Activated gamma-delta T cell (primary cell): ENCODE measurements at places on chromosomes 1 and 21.

GRCh38 chr1:101652484-101652883, 344.2 kb downstream of the OLFM3 start:
- DNase-seq = no peak

- no peak for DNase-seq
Measured at GRCh38 chr1:160049101-160049500, 17.3 kb upstream of the PIGM start.

DNA sequence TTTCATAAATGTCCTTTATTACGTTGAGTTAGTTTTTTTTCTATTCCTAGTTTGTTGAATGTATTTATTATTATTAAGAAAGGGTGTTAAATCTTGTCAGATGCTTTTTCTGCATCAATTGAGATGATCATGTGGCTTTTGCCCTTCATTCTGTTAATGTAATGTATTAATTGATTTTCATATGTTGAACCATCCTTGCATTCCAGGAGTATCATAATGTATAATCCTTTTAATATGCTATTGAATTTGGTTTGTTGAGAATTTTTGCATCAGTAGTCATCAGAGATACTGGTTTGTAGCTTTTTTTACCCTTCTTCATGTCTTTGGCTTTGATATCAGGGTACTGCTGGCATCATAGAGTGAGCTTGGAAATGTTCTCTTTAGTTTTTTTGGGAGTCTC, 100.0 kb downstream of the POFUT2 start:
- DNase-seq = no peak

DNA sequence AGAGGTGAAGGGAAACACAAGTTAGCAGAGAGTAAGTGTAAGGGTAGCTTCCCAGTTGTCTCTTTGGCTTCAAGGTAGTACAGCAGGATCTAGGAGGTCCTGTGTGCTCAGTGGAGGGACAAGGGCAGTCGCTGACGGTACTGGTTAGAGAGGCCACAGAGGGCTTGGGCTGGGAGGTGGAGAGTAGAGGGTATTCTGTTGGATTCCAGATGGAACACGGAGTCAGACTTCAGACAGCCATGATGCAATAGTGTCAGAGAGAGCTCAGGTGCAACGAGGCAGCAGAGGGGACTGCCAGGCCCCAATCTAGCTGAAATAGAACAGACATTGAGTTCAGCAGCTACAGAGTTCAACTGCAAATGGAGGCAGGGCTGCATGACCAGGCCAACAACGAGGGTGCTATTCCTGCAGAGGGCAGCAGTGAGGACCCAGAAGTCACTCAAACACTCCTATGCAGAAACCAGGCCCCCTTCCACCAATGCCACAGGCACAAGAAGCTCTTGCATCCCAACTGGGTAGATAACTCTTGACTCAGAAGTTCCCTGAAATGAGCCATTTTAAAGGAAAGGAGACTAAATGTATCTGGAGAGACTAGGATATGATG, 325.0 kb upstream of the ESRRG start:
- DNase-seq = no peak

DNA sequence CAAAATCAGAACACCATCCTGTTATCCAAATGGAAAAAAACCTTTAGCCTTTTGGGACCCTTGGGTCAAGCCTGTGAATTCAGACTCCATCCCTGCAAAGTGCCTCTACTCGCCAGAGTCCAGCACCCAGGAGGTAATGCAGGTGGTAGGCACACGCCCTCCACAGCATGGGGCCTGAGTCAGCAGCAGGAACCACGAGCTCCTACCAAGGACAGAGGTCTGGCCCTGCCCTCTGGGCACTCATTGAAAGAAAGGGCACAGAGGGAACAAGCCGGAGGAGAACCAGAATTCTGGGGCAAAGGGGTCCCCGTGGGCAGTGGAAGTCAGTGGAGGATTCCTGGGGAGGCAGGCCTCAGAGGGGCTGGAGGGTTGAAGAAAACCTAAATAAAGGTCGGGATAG, 438.1 kb downstream of the NPHP4 start:
- DNase-seq = no peak

DNA sequence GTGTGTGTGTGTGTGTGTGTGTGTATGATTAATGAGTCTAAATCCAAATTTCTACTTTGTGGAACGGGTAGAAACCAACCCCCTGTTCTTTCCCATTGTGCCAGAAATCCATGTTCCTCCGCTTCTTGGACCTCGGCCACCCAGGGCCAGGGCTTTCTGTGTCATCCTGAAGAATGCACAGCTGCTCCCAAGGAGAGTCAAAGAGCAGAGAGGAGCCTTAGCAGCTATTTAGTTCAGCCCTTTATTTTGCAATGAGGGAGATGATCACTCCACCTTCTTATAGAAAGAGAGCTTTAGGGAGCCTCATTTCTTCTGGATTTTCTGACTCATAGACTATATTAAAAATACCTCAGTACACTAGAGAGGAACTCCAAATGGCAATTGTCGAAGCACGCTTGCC, 489.3 kb upstream of the VAMP3 start:
- DNase-seq = no peak

DNA sequence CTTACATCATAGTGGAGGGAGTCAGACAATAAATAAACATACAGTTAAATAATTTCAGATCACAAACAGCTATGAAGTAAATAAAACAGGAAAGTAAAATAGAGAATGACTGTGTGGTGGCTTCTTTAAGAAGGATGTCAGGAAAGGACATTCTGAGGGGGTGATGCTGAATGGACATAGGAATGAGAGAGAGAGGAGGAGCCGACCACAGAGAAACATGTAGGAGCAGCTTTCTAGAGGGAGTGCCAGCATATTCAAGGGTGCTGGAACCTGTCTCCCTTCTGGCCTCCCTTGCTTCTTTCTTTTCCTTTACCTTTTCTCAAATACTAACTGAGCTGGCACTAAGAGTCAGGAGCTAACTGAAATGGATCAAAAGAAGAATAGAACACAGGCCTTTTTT, 20.5 kb upstream of the BCL10 start:
- DNase-seq = no peak

DNA sequence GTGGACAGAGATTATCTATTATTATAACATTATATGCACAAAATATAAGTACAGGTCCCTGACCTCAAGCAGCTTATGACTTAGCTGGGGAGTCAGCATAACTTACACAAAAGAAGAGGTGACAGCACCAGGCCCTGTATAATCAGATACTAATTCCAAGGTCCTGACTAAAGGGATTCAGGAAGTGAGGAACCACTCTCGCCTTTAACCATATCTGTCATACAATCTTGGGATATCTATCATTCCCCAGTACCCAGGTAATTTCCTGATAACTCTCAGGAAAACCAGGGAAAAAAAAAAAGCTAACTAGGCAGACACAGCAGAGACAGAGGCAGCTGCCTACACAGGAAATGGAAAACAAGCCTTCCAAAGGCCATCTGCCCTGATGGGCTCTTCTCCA, 78.5 kb upstream of the CAMK1G start:
- DNase-seq = no peak

- no peak for DNase-seq
Measured at GRCh38 chr1:239861985-239862384, 229.7 kb upstream of the FMN2 start.

DNA sequence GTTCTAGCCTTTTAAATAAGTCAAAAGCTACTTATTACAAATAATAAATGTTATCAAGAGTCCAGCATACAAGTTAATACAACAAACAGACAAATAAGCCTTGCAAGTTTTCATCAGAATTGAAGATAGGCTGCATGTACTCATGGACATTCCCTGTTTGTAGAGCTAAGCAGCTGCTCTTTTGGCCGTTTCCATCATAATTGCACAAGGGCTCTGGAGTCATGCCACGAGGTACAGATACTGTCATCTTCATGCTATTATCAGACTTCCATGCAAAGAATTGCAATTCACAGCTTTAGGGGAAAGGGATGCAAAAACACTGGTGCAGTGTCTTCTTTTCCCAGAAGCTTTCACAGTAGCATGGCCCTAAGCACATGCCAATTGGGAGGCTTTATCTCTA, 52.8 kb upstream of the TBX15 start:
- no peak for DNase-seq

DNA sequence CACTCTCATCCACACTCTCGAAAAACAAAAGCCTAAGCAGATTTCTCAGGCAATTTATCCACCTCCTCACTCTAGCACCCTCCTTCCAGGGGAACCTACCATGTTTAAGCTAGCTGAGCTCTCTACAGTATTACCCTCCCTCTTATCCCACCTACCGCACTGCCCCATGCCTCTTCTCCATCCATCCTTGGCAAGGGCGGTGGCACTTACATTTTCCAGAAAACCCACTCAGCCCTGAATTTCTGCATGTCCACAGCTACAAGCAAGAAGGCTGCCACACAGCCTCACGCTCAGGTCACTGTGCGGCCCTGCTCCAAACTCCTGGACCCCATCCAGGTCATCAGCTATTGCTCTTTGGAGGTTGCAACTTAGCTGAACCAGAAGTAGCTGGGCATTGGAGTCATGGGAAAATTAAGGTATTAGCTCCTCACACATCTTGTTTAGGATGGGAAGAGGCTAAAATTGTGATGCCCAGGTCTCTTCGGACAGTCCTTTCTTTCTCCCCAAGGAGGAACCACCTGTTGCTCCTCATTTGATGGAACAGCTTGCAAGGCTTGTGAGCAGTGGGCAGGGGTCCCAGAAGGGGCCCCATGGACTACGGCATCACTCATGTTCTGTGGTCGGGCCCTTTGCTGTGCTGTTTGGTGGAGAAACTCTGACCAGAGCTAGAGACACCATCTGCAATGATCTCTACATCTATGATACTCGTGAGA, 1.1 kb downstream of the KLHDC9 start:
- no peak for DNase-seq

GRCh38 chr1:100762461-100762860, 42.9 kb downstream of the VCAM1 start:
- DNase-seq = no peak

GRCh38 chr1:1614204-1614953, 921 bp upstream of the MIB2 start:
- DNase-seq = no peak

GRCh38 chr1:220153147-220153546, 59.2 kb downstream of the IARS2 start:
- no peak for DNase-seq

- DNase-seq = no peak
Measured at GRCh38 chr1:26994020-26994786, 711 bp downstream of the TRNP1 start.

GRCh38 chr1:229835226-229835625, 209.2 kb downstream of the URB2 start:
- no peak for DNase-seq

- DNase-seq = no peak
Measured at GRCh38 chr21:39373634-39374033, 24.7 kb upstream of the HMGN1 start.

DNA sequence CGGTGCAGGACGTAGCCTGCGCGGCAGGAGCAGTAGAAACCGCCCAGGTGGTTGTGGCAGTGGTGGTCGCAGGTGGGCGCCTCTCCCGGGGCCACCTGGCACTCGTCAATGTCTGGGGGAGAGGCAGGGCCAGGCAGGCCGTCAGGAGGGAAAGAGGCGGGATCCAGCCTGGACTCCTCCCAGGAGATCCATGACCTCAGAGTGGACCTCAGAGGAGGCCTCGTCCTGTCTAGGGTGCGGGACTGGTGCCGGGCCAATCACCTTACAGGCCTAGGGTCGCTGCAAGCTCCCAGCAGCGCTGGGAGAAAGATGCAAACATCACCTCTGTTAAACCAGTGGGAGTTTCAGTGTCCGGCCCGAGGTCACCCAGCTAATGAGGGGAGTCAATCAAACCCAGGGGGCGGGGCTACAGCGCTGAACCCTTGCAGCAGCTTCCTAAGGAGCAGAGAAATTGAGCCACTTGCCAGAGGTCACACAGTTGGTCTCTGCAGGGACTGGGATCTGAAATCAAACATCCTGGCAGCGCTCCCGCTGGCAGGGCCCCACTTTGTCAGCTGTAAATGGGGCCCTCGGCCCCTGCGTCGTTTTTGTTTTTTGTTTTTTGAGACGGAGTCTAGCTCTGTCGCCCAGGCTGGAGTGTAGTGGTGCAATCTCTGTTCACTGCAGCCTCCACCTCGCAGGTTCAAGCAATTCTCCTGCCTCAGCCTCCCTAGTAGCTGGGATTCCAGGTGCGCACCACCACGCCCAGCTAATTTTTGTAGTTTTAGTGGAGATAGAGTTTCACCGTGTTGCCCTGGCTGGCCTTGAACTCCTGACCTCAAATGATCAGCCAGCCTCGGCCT, 1.4 kb downstream of the MASP2 start:
- no peak for DNase-seq

DNA sequence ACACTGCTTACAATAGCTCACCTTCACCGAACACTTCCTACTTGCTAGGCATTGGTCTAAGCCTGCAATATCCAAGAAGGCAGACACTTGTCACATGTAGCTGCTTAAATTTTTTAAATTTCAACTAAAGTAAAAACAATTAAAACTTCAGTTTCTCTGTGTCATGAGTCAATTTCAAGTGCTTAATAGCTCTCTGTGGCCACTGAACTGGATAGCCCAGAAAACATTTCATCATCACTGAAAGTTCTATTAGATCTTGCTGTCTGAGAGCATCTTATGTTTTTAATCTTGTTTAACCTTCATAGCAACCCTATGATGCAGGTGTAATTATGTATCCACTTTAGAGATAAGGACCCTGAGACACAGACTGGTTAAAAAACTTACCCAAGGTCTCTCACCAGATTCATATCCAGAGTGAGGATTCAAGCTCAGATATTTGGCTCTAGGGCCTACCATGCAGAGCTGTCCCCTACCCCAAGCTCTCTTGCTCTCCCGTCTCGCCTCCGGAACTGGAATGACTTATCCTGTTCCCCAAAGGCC, 2.6 kb upstream of the FCRL6 start:
- no peak for DNase-seq

DNA sequence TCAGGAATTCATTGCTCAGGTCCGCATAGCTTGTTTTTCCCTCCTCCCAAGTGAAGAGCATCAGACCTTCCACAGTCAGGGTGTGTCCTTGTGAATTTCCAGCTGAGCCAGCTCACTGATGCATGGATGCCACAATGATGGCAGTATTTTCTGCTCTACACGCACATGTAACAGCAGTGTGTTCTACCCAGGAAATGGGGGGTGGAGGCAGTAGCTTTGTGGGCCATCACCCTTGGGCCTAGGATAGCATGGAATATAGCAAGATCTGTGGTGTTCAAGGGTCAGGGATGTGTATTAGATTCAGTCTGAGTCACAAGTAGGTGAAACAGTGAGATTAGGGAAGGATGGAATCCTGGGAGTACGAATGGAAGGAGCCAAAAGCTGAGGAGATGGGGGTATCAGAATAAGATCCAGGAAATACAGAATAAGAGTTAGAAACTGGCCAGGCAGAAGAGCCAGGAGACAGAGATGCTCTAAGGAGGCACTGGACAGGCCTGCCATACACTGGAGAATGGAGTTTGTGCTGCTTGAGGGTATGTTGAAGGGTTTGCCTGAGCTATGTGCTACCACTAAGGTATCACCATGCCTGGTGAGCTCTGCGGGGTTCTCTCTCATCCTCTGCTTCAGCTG, 90.6 kb upstream of the CNIH3 start:
- DNase-seq = no peak
